ENCODE measurements at places on chromosomes 6 and 20.

- DNase-seq: no peak
Measured at GRCh38 chr20:9551808-9552550, 37.6 kb downstream of the LAMP5 start.

GRCh38 chr6:1952740-1953360, 292.6 kb downstream of the GMDS start:
- DNase-seq: no peak

- no peak for DNase-seq
Measured at GRCh38 chr20:62703853-62704228, 4.8 kb upstream of the NTSR1 start.

GRCh38 chr6:13243033-13243432, 85.3 kb downstream of the TBC1D7 start:
- no peak for DNase-seq

- DNase-seq: no peak
Measured at GRCh38 chr6:8579372-8579771, 144.0 kb upstream of the SLC35B3 start.

GRCh38 chr6:34170346-34170745, 24.5 kb upstream of the GRM4 start:
- DNase-seq: no peak

GRCh38 chr6:15977050-15977449, 151.8 kb upstream of the MYLIP start:
- no peak for DNase-seq

DNA sequence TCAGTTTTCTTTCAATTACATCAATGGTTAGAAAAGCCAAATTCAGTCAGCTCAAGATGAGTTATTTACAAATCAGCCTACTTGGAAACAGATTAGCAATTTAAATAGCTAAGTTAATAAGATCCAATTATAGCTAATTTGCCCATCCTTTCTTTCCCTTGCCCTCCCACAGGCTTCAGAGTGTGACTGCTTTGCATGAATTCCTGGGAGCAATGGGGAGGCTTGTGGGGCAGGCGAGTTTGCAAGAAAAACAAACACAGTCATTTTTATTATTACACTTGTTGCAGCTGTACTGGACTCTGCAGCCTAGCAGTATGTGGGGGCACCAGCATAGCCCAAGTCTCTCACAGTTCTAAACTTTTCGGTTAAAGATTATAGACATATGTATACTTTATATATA, 219.0 kb downstream of the NKAIN2 start:
- no peak for DNase-seq

DNA sequence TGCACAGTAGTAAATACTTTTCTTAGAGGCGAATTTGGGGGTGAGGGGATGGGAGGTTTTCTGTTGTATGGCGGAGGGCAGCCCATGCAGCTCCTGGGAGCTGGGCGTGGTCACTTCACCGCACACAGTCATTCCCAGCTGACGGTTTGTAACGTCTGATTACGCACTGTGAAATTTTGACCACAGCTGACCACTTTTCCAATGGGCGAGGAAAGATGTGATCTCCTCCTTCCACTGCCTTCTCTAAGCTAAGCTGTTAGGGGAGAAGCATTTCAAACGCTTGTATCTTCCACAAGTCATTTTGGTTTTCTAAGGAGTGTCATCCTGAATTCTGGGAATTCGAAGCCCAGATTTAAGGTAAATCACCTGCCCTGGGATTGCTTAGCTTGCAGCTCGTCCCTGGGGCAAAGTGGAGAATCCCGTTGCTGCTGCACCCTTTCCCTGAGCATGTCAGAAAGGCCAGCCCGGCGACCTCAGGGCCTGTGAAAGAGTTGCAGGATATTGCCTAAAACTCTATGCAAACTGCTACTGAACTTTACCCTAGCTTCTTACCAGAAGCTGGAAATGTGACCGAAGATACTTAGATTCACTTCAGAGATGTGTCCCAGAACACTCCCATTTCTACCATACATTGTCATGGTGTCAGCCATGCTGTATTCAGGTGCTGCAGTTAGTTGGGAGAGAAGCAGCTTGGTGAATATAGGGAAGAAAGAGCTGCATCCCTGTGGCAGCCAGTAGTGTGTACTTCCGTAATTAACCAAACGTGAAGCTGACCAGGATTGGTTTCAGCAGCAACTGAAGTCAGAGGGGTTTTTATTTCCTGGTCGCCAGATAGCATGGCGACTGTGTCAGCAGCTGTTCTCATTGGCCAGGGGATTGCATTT, 58.9 kb downstream of the RREB1 start:
- no peak for DNase-seq

GRCh38 chr6:169241688-169242350, 11.8 kb downstream of the THBS2 start:
- DNase-seq: no peak

GRCh38 chr6:137043710-137044365, 927 bp downstream of the IL20RA start:
- no peak for DNase-seq

DNA sequence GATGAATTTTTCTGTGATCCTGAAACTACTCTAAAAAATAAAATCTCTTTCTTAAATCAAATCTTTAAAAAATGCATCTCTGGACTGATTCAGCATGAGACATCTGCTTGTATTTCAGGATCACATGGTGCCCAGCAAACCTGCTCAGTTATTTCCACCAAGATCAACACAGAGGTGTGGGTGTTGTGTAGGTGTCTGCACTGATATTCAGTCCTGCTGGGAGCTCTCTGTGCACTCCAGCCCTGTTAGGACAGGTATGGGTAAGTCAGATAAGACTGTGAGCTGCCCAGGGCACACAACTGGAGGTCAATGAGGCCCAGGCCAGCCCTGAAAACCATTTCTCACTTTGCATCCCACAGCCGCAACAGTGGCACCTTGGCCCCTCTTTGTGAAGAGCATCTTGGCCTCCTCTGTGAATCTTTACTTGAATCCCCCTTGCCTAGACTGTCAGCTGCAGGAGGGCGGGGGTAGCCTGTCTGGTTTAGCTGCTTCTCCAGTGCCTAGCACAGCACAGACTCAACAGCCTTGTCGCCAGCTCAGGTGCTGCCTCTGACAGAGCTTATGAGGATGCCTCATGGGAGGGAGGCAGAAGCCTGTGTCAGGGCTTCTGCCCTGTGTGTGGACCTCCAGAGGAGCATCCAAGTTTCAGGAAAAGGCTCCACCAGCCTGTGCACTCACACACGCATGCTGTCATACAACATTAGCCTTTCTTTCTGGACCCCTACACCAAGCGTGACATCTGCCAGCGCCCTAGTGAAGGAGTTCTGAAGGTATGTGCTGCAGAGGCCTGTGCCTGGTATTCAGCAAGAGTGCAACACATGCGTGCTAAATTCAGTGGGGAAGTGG, 187.6 kb upstream of the CST7 start:
- no peak for DNase-seq

DNA sequence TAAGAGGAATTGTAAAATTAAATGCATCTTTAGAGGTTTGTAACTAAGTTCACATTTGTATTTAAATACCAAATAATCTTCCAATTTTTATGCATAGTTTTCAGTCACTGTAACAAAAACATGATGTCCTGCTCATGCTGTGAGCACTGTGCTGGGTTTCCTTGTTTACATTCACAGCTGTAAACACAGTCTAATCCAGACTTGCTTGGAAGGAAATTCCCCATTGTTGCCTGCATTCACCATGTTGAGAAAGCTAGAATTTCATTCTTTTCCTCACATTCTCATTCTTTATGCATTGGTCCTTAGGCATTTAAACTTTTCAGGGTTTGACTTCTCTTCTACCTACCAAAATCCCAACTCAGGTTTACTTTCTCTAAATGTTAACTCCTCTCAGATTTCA, 242.0 kb upstream of the TBX18 start:
- DNase-seq: no peak

DNA sequence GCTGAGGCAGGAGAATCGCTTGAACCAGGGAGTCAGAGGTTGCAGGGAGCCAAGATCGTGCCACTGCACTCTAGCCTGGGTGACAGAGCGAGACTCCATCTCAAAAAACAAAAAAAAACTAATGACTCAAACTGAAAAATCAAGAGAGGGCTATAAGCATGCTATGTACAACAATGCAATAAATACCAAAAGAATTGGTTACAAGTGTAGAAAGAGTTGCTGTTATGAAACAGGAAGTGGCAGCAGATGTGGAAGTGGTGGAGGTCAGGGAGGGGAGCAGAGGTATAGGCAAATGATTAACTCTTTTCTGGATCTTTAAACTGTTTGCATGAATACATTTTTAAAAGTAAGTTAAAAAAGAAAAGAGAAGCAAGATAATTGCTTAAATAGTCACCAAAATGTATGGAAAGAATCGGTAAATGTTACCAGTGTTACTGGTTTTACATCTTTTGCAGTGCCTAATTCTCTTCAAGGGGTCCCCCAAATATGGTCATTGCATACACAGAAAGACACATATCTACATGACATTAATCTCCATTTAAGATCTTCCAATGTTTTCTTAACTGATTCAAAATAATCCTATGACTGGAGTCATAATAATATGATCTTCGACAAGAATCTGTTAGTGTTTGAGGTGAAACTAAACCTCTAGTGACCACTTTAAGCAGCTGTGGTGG, 15.0 kb downstream of the CALHM6 start:
- no peak for DNase-seq

GRCh38 chr6:16243055-16243454, 4.7 kb downstream of the GMPR start:
- no peak for DNase-seq

DNA sequence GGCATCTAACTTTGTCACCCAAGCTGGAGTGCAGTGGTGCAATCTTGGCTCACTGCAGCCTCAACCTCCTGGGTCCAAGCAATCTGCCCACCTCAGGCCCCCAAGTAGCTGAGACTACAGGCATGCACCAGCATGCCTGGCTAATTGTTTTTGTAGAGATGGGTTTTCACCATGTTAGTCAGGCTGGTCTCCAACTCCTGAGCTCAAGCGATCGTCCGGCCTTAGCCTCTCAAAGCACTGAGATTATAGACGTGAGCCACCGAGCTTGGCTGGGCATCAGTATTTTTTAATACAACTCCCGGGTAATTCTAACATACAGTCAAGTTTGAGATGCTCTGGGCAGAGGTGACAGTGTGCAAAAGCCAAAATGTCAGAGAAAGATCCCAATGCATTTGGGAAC, 73.5 kb downstream of the NFATC2 start:
- no peak for DNase-seq

GRCh38 chr6:132314432-132314831, 86.8 kb downstream of the MOXD1 start:
- no peak for DNase-seq

- no peak for DNase-seq
Measured at GRCh38 chr20:59042151-59042795, at the start of gene PRELID3B. PRELID3B (minus strand) TSS chr20:59042786; CDS start chr20:59042730, 56 bp downstream.

DNA sequence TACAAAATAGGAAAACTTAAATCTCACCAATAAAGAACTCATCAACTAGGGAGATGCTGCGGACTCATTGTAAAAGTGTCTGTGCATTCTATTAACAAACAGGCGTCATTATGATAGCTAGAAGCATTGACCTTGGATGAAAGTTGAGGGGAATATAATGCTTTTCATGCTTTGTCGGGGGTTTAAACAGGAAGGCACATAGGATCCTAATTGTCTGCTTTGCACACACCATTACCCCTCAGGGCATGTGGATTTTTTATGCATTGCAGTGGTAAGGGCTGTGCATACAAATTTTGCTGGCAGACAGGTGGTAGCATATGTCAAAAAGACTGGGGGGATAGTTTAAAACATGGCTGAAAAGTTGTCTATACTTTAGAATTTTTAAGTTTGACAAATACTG, 447.9 kb upstream of the PLCB4 start:
- DNase-seq: no peak

DNA sequence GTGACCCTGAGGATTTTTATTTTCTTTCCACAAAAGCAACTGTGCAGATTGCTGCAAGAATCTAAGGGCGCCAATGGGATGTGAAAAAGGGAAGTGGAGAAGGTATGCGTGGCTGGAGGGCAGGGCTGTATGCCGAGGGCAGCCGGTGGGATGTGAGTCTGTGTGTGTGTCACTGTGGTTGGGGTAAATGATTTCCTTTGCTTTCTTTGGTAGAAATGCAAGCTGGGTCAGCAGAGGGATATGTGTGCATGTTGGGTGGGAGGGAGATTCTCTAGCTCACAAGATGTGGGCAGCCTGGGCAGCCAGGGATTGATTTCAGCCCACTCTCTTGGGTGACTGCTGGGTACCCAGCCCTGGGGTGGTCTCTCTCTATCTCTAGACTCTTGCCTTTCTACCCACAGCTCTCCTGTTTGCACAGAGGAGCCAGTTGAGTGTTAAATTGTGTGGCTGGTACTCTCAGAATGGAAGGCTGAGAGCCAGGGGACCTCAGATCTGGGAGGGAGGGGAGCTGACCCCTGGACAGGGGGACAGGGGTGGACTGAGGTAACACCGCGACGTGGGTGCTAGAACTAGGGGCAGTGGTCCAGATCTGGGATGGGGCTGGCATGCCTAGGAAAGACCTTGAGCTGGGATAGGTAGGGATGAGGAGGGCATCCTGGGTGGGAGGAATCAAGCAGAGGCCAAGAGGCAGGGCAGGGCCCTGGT, 136.8 kb upstream of the RNF24 start:
- DNase-seq: no peak

DNA sequence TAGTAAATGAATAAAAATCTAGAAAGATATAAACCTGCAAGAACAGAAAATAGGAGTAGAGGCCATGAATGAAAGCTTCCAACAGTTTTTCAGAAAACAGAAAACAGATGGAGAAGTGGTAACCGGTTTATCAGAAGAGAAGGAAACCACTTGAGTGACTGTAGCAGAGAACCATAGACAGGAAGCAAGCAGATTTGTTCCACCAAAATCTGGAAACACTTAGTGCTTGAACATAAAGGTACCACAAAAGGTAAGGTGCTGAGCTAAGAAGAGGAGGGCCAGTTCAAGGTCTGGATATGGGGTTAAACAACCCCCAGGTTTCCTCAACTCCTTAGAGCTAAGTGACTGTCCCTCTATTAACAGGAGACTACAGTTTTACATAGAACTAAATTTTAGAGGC, 9.2 kb upstream of the KIAA0319 start:
- DNase-seq: no peak

- DNase-seq: no peak
Measured at GRCh38 chr6:61193771-61194170, 1092.3 kb downstream of the KHDRBS2 start.

GRCh38 chr20:63591147-63591533, 17.1 kb upstream of the HELZ2 start:
- DNase-seq: no peak

DNA sequence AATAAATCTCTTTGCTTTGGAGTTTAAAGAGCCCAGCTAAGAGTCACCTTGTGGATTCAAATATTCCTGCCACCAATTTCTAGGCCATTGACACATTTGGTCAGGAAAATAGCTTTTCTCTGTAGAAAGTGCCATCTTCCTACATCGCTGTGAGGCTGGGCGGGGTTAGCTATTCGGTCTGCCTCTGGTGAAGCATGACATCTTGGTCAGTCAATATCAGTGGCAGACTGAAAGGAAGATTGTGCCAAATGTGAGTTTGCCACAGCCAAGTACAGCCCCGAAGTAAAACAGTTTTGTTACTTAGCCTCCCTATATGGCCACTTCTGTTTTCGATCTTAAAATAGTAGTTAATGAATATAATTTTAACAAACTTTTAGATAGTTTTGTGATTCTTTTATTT, 65.5 kb upstream of the FABP7 start:
- no peak for DNase-seq

DNA sequence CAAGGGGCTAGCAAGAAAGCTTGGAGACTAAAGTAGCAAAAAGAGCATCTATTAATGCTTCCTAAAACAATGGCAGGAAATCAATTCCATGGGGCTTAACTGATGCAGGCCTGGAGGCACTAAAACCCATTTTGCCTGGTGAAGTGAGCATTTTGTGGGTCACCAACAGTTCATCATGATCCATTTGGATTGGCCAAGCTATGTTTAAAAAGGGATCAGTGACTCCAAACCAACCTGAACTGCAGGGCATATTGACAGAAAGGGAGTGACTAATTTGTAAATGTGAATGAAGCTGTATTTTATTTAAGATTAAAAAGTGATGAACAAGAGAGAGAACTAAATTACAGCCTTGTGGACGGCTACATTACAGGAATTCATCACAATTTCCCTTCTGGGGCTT, 132.0 kb downstream of the PCSK2 start:
- no peak for DNase-seq

All from activated CD8-positive, alpha-beta memory T cell treated with anti-CD3 and anti-CD28 coated beads for 1 hour (primary cell).